ENCODE measurements at places on chromosomes 1 and 21.

GRCh38 chr21:41349126-41349525, 12.7 kb upstream of the MX2 start:
- no peak for DNase-seq

- no peak for DNase-seq
Observed at GRCh38 chr21:46269466-46269865, 15.9 kb downstream of the MCM3AP start.

GRCh38 chr1:182087719-182088350, 26.3 kb upstream of the ZNF648 start:
- DNase-seq, result no peak

DNA sequence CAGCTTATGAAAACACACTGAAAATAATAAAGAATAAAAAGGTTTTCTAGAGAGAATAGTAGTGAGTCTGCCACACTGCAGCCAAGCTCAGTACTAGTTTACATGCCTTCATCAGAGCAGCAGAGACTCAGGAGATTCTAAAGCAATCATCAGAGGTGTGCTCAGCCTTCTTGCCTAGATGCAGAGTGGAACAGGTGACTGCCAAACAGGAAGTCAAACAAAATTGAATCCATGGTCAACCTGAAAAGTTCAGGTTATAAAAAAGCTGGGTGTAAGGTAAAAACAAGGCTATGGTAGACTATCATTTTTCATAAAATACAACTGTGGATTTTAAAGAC, 165.3 kb upstream of the C1orf105 start:
- peak; percentile 40 for DNase-seq

DNA sequence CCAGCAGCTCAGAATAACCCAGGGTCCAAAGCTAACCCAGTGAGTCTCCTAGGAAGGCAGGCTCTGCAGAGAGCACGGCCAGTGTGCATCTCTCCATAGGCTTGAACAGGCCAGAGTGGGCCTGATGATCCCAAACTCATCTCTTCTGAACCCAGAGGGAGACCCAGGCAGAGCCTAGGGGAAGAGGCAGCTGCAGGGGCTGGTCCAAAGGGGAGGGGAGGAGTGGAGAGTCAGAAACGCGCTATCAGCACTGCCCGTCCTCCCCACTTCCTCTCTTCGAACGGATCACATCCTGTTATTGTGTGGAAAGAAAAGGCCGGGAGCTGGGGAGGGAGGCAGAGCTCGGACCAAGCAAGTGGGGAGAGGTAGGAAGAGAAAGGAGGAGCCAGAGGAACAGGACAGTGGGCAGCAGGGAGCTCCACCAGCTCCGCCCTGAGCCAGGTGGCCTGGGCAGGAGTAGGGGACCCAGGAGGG, 20.2 kb downstream of the TAL1 start:
- no peak for DNase-seq

DNA sequence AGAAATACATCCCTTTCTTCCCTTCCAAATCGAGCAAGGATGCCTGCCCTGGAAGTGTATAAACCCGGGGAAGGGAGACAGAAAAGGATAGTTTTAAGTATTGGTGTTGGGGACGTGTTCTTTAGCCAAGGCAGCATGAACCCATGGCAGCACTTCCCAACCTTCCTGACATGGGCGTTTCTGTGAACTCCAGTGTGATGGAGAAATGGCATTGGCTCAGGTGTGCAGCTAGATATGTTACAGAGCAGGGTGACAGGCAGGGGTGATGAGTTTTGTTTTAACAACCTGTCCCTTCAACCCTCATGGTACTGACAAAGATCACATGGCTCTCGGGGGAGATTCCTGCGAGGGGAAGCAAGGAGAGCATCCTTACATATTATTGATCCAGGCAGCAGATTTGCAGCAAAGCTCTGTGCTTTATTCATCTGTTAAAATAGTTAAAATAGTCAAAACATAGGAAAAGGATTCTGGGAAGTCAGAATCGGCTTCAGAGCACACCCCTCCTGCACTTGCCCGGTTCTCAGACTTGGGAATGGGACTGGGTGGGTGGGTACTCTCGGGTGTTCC, 4.0 kb downstream of the MX1 start:
- no peak for DNase-seq

DNA sequence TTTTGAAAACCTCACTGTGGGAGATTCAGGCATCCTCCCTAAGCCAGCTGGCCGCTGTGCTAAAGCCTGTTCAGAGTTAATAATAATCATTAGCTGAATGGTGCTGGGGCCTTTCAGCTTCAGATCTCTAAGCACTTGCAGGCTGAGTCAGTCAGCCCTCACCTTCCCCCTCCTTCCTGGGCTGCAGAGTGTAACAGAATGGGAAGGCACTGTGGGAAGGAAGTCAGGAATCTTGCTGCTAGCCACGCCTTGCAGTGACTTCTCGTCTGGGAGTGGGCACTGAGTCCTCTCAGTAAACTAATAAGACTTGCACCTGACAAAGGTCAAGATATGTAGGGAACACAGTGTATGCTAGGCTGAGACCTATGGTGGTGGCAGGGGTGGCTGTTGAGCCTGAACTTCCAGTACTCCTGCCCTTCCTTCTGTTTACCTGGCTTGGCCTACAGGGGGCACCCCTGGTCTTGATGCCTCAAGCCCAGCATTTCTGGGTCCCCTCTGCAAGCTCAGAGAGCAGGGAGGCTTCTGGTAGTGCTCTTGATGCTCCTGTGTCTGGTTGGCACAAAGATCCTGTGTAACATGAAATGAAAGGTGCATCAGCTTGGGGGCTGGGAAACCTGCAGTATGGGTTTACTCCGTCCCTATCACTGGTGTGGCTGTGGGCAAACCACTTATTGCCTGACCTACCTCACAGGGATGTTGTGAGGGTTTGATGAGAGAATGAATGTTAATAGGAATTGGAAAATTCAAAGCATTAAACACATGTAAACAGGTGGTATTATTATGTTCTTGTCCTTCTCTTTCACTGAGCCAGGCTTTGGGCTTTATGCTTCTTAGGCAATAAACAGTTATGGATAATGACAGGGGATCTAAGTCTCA, 6.0 kb downstream of the CYB561D1 start:
- peak; percentile 31 for DNase-seq

DNA sequence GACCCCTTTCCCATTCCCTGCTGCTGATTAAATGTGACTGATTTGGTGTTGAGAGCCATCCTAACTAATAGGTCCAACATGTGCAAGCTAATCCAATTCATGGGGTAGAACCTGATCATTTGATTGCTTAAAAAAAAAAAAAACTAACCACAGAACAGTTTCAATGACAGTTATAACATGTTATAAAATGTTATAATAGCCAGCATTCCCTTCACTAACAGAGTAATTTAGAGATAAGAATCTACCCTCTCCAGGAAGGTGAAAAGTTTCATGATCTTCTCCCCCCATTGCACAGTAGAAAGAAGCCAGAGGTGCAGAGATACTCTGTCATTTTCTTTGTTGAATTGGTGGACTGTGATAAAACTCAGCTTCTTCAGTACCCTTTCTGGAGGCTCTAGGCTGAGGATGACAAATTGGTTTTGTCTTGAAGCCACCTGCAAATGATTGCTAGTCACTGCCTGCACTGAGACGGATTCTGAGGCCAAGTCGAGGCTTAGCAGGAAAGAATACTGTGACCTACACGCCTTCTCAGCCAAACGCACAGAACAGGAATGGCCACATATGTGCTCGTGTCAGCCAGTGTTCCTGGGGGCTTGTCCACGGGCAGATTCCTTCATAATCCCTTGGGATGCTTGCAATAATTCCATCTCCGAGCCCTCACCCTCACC, 215.7 kb upstream of the IRF2BP2 start:
- no peak for DNase-seq

GRCh38 chr1:32516402-32516801, 22.8 kb upstream of the ZBTB8A start:
- no peak for DNase-seq

GRCh38 chr1:48848035-48848434, 71.3 kb upstream of the BEND5 start:
- no peak for DNase-seq

- no peak for DNase-seq
Observed at GRCh38 chr1:119331915-119332314, 36.7 kb upstream of the HAO2 start.

GRCh38 chr1:119124764-119125163, 15.7 kb downstream of the WARS2 start:
- DNase-seq, result no peak

DNA sequence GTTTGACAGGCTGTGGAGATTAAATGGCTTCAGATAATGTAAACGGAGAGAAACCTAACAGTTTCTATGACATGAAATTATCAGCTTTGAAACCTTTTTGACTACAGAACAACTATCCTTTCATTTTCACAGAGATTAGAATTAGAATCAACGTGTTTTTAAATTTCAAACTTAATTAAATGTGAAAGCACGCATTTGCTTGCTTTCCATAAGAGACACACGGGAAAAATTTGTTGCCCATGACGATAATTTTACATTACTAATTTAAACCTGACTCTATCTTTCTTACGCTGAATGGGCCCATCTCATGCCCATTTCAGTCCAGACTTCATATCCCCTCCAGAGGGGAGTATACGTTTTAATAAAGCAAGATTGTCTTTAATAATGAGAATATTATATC, 91.7 kb upstream of the HP1BP3 start:
- no peak for DNase-seq

DNA sequence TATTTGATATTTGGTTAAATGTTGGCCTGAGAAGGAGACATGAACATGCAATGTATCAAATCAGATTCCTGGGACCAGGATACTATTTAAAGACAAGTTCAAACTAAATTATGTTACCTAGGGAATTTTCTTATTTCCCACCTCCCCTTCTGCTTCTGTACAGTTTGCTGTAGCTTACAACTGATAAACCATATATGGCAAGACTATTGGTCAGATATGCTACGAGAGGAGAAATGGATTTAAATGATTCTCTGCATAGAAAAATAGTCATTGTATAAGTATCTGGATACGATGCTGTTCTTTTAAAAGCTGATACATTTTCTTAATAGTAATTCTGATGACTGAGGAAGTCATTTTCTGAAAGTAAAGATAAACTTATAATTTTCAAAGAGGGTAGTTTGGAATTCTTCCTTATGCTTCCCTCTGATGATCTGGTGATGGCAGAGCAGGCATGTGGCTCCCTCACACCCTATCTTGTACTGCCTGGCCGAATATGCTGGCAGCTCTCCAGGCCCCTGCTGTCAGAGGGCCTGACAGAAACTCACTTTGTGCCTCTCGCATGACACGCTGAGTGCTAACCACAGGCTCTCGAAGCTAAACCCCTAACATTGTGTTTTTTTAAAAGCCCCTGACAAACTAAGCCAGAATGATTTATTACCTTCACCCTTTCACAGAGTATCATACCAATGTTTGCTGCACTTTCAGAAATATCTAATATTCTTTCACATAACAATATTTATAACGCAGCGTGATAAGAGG, 19.4 kb downstream of the RRP15 start:
- DNase-seq, result no peak

- no peak for DNase-seq
Observed at GRCh38 chr1:176829261-176829660, 335.3 kb downstream of the ASTN1 start.

DNA sequence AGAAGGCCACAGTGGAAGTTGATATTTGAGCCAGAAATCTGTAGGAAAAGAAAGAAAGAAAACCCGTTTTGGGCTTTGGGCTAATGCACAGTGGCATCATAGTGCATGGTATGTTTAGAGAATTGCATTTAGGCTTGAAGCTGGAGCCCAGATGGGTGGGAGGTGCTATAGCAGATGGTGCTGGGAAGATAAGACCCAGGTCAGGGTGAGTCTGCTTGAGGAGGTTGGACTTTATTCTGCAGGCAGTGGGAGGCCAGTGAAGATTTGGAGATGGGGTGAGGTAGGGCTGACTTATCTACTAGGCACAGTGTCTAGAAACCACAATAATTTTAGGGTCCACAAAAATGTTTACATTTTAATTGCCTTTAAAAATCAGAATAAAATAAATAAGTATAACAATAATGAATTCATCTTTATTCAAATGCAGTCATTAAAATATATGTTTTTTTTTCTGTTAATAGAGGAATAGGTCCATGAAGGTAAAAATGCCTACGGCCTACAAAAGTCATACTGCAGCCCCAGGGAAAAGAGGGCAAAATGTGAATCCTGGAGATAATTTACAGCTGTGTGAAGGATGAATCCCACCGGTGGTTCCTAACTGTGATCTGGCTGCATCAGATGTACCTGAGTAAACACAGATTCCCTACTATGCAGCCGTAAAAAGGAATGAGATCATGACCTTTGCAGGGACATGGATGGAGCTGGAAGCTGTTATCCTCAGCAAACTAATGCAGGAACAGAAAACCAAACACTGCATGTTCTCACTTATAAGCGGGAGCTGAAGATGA, 8.7 kb downstream of the DNAJC6 start:
- no peak for DNase-seq

GRCh38 chr1:245377854-245378253, 223.1 kb downstream of the KIF26B start:
- no peak for DNase-seq

- DNase-seq, result no peak
Observed at GRCh38 chr1:205304695-205305070, 16.9 kb downstream of the NUAK2 start.

DNA sequence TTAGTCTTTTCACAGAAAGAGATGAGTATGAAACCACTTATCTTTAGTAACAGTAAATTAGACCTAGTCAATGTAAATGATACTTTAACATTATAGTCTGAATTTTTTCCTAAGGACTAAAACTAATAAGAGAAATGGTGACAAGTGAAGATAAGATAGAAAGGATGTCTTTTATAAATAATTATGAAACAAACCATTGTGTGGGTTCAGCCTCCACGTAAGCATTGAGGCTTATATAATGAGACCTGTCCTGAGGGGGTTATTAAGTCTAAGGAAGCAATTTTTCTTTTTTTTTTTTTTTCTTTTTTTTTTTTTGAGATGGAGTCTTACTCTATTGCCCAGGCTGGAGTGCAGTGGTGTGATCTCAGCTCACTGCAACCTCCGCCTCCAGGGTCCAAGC, 55.8 kb downstream of the UROD start:
- no peak for DNase-seq

- DNase-seq, result no peak
Observed at GRCh38 chr21:32930673-32931072, 95.1 kb upstream of the OLIG2 start.

GRCh38 chr1:56676571-56677035, 31.5 kb downstream of the PRKAA2 start:
- DNase-seq, result no peak

DNA sequence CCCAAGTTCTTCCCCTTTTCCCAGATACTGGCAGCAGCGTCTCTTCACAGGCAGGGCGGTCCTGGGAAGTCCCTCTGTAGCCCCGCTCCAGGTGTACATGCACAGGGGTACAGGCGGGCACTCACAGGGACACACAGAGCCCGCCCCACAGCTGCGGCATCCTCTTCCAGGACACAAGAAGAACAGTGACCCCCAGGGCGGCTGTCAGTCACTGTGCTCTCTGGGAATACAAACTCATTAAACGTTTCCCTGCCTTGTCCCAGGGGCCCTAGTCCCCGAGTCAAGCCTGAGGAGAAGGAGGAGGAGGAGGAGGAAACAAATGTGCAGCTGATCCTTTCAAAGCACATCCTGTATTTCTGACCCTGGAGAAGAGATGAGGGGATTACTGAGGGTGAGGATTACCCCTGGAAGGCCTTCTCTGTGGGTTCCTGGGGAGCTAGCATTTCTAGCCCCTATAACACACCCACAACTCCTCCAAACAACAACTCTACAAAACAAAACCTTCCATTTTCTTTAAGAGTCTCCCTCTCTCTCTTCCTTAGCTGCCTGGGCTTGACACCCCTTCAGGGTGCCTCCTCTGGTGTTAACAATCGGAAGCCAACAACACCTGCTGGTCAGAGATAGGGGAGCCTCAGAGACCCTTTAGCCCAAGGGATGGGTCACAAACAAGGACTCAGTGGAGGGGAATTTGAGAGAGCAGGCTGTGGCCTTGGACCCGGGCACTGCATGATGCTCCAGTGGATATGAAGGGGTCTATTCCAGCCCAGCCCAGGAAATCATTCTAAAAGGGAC, 28.4 kb upstream of the DMBX1 start:
- DNase-seq, result no peak
